ENCODE measurements at places on chromosomes 3 and 15. TPM values are rescaled to one million over a fixed set of nuclear protein-coding genes. Genes with fewer than 3 reads are reported as not detected.

The GPR149 gene
- total RNA-seq: not detected

The ARHGAP31 gene
- total RNA-seq: 3.0 TPM

The P4HTM gene
- total RNA-seq: 16.5 TPM

The SERINC4 gene
- total RNA-seq: not detected

The POLQ gene
- 1.1 TPM for total RNA-seq

The LDHAL6B gene
- not detected for total RNA-seq

The ZNF860 gene
- 0.52 TPM for total RNA-seq

The TGM5 gene
- not detected for total RNA-seq

The WNT7A gene
- not detected for total RNA-seq

The CDCP1 gene
- 19.2 TPM for total RNA-seq

The ITGA11 gene
- total RNA-seq: 2.0 TPM

The CHMP2B gene
- 26.9 TPM for total RNA-seq

The TNFAIP8L3 gene
- total RNA-seq: 12.1 TPM
